SJSA1 (cell line): ENCODE measurements at places on chromosomes 12 and 14.

DNA sequence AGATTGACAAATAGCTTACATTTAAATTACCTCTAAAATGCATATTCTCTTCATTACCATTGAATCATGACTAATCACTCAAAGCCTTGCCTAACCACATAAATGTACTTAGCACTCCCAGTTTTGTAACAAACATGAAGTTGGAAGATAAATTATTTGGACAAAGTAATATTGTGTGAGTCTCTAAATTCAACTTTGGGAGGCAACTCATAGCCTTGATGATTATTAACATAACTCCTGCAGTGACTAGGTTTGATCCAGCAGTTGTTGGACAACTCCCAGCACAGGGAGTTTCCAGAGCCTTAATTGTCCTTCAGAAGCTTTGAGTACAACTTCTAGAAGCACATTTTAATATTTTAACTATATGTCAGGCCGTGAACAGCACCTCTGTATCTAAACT, 153.4 kb upstream of the PDZRN4 start:
- DNase-seq = no peak

GRCh38 chr12:57739914-57740538, 1.5 kb upstream of the AGAP2 start:
- peak; percentile 81 for DNase-seq

- DNase-seq = no peak
These were observed 122.0 kb downstream of the PCNX1 start for GRCh38 chr14:71029236-71029781.

GRCh38 chr12:76153616-76154015, 69.1 kb upstream of the NAP1L1 start:
- DNase-seq = no peak

GRCh38 chr12:100632445-100632892, 59.0 kb downstream of the GAS2L3 start:
- DNase-seq = no peak

- peak; percentile 64 for DNase-seq
These were observed 58.6 kb downstream of the TSPAN9 start for GRCh38 chr12:3135522-3136461.

DNA sequence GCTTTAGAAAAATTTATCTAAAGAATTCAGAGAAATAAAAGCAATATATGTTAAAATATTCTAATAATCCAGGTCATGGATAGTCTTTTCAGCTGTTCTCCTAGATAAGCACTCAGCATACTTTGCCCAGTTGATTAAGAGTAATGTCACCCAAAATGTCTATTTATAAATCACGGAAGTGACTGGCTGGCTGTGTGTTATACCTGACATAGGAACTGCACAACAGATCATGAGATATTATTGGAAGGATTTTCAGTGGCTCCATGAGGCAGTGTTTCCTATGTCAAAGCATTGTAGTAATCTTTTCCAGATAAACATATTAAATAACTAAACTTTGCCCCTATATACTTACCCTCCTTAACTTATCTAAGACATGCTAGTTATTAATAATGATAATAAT, 128.8 kb downstream of the ITPR2 start:
- DNase-seq = no peak

GRCh38 chr12:30164382-30165318, 380.9 kb upstream of the TMTC1 start:
- DNase-seq = no peak

DNA sequence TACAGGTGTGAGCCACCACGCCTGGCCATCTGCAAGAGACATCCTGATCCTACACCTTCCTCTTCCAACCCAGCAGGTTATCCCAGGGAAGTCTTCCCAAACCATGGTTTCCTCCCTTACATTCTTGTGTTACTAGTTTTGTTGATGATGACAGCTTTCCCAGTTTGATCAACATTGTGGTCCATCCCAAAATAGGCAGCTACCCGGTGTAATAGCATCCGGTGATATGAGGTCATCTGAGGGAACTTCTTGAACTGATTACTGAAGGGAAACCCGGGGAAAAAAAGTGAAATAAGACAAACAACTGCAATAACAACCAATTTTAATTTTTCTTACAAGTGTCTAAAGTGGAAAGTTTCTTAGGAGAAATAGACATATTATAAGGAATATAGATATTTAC, 45.3 kb upstream of the STAC3 start:
- DNase-seq = no peak

GRCh38 chr12:107749083-107749482, 11.9 kb downstream of the PRDM4 start:
- no peak for DNase-seq

GRCh38 chr12:62308201-62308600, 48.0 kb downstream of the USP15 start:
- peak; percentile 79 for DNase-seq

DNA sequence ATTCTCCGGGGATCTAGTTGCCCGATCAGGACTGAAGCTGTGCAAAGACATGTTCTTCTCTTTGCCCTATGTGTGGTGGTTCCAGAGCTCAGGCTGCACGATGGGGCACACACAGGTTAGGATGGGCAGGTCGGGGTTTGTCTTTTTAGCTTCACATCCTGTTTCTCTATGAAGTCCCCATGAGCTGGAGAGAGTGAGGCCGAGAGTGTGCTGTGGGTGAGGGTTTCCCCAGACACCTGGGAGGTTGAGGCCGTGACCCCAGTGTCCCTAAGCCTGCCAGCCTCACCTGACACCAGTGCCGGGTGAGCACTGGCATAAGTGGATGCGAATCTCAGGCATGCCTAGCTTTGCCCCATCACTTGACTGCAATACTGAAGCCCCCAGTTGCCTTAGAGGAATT, 32.9 kb upstream of the IGF1 start:
- DNase-seq = no peak
